ENCODE measurements at places on chromosomes 6 and 20.

- no peak for DNase-seq
These were observed 1.7 kb upstream of the TOMM34 start for GRCh38 chr20:44961870-44962267.

- DNase-seq, result no peak
These were observed 386.6 kb upstream of the SLC35B3 start for GRCh38 chr6:8821981-8822381.

DNA sequence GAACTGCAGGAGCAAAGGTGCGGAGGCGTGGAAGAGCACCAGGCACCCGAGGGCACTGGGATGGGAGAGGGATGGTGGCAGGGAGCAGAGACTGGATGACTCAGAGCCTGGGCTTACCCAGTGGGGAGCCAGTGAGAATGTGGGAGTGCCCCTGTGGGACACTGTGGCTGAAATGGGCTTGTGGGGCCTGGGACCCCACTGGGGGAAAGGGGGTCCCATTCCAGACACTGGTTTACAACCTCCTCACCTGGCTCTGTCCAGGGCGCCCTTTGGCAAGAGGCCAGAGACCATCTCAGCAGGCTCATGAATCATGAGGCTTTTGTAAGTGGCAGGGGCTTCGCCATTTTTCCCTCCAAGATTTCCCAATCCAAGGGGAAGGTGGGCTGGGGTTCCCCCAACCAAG, 124.0 kb upstream of the MAFB start:
- DNase-seq, result no peak

- no peak for DNase-seq
These were observed 291.8 kb downstream of the FOXC1 start for GRCh38 chr6:1901556-1901955.

GRCh38 chr20:36094497-36094896, 60.0 kb upstream of the EPB41L1 start:
- DNase-seq, result no peak

DNA sequence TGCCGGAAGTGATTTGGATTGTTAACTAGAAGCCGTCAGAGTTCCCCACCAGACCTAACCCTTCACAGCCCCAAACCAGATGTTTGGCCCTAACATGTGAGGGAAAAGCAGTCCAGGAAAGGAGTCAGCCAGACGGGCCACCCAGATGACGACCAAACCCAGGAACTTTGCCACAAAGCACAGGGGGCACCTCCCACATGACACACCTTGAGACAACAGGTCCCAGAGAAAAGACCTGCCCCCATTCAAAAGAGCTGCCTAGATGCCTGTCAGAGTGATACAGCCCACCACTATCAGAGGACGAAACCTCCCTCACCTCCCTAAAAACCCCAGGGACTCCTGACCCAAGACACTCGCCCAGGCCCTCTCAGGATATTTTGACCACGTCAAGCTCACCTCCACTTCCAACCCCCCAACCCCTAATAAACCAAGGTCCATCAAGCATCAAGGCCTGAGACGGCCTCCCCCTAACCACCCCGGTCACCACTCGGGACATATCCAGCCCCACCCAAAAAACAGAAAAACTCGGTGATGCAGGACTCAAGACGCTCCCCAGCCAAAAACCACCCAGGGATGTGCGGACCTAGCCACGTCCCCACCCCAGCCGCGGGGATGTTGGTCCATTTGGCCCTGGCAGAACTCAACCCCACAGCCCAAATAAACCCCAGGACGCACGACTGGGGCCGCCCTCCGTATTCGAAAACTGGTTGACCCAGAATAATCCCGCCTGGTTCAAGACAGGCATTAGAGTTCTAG, 662 bp downstream of the ZNF343 start:
- DNase-seq, result no peak

DNA sequence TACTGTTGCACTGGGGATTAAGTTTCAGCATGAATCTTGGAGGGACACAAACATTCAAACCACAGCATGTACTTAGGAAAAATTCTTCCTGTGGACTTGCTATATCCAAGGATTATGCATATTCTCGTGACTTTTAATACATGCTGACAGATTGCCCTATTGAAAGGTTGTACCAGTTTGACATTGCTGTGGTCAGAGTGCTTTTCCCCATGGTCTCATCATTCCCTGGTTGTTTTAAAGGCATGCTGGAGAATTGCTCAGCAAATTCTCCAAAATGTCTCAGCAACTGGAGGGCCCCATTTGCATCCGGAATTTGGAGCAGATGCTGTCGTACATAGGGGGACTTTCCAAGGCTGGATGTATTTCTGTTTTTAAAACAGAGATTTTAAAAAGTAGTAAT, 7.4 kb downstream of the HECA start:
- DNase-seq, result no peak

- DNase-seq, result no peak
These were observed 64.0 kb downstream of the BMP2 start for GRCh38 chr20:6831461-6831860.

DNA sequence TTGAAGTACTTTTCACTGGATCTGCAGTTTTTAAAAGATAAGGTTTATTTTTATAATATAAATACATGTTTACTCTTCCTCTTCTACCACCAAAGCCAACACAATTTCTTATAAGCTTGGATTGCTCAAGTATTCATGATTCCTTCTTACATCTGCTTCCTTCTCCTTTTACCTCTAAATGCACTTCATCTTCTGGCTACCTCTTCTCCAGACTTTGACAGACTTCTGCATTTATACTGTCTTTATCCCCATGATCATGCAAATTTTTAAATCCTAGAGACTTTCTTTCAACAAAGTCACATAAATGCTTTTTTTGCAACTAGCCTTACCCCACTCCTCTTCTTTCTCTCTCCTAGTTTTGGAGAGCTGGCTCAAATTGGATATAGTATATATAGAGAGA, 142.9 kb downstream of the TFAP2B start:
- DNase-seq, result no peak

GRCh38 chr6:35327349-35328027, 14.9 kb upstream of the PPARD start:
- DNase-seq, result peak; percentile 39

- no peak for DNase-seq
These were observed 14.1 kb downstream of the DAAM2 start for GRCh38 chr6:39806278-39806677.

DNA sequence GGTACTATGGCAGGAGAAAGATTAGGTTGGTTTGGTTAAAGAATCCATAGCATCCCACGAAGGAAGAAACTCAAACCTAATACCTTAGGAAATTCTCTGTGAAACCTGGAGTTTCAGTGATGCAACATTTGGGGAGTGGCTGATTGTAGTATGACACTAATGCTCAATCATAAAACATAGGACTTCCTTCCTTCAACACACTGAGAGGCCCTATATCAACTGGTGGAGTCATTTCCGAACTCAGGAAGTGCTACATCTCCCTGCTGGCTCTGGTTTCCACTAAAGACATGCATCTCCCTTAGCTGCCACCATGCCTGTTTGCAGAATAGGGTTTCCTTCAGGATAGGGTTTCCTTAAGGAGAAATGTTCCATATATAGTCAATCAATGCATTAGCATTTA, 5.2 kb upstream of the MANEA start:
- no peak for DNase-seq

GRCh38 chr6:31157513-31158139, at the start of gene CCHCR1:
TSS of gene CCHCR1 (minus strand) at chr6:31157802. CDS start at chr6:31157600, 202 bp downstream.
- DNase-seq, result no peak

DNA sequence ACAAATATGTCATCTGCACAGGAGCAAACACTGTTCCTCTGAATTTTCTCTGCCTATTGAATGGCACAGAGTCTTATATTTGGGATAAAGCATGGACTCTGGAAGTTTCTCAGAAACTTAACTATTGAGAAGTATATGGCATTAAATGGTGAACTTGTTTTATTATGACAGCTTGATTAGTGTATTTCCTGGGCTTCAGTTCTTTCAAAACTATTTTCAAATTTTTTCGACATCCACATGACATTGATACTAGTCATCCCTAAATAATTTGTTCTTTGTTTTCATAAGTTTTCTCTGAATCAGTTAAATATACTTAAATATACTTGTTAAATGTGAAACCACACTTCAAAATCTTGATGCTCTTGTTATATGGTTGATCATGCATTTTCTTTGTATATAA, 144.0 kb upstream of the TSHZ2 start:
- no peak for DNase-seq

DNA sequence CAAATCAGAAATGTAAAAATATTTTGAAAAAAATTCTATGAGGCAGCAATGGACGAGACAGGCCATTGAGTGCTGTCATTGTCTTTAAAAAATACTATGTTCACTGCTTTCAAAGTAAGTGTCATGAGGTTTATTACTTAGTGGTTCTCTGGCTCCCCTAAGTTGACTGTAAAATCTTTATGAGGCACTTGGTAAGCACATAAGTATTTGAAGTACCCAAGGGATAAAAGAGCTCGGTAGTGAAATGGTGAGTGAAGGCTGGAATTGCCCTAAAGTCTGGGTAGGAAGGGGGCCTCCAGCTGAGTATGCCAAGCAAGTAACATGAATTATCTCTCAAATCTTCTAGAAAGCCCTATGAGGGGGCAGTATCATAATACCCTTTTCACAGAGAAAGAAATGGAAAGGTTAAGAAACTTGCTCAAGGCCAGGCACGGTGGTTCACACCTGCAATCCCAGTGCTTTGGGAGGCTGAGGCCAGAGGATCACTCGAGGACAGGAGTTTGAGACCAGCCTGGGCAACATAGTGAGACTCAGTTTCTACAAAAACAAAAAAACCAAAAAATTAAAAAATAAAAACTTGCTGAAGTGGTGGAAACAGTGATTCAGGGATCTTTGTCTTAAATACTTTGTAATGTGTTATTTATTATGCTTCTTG, 5.5 kb upstream of the CTCFL start:
- DNase-seq, result no peak

- no peak for DNase-seq
These were observed 66.7 kb upstream of the ZNF217 start for GRCh38 chr20:53660078-53660909.

DNA sequence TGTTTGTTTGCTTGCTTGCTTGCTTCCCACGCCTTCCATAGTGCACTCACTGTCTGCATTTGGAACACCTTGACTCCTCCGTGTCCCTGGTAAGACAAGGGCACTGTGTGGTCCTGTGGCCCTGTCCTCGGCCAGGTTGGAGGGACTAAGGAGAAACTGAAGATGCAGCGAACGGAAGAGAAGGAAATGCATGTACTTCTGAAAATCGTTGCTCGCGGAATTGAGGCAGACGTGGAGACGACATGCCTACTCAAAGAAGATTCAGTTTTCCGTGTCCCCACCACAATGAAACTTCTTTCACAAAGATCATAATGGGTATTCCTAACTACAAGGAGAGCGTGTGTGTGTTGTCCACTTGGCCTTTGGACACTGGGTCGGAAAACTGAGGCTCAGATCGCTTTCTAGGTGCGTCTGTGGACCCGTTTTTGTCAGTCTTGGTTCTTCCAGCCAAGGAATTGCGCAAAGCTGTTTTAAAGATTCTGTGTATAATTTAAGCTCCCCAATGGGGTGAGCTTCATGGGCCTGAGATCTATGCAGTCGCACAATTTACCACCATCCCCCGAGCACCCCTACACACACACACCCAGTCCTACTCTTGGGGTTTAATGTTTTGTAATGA, 120.4 kb upstream of the ZNF184 start:
- no peak for DNase-seq

GRCh38 chr6:107444277-107444676, 15.1 kb downstream of the PDSS2 start:
- DNase-seq, result no peak

DNA sequence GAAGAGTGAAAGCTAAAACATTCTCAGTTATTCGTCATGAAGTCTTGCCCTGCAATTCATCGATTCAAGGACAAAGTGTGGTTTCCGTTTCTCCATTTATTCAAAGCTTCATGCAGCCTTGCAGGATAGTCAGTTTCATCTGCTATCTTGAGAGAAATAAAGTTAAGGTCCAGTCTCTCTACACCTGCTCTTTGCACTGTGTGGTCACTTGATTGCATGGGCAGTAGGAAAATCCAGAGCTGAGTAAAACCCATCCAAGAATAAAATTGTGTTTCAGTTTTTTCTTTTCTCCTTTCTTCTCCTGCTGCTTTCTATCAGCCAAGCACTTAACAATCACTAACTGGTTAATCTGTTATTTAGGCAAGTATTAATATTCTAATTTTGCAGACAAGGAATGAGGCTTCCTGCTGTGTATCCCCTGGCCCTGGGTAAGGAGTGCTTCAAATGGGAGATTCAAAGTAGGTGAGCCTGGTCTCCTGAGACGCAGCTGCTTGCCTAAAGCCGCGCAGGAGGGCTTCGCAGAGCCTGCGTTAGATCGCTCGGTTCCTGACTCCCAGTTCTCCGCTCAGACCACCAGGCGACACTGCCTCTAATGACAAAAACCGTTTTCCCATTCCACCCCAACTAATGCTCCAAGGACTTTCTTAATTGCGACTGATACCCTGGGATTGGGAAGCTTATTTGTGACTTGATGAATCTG, 808.3 kb downstream of the TFAP2A start:
- DNase-seq, result no peak

- DNase-seq, result no peak
These were observed at the start of gene PXDC1 for GRCh38 chr6:3751077-3751729. TSS of gene PXDC1 (minus strand) at chr6:3751713. CDS start at chr6:3751531, 182 bp downstream.

DNA sequence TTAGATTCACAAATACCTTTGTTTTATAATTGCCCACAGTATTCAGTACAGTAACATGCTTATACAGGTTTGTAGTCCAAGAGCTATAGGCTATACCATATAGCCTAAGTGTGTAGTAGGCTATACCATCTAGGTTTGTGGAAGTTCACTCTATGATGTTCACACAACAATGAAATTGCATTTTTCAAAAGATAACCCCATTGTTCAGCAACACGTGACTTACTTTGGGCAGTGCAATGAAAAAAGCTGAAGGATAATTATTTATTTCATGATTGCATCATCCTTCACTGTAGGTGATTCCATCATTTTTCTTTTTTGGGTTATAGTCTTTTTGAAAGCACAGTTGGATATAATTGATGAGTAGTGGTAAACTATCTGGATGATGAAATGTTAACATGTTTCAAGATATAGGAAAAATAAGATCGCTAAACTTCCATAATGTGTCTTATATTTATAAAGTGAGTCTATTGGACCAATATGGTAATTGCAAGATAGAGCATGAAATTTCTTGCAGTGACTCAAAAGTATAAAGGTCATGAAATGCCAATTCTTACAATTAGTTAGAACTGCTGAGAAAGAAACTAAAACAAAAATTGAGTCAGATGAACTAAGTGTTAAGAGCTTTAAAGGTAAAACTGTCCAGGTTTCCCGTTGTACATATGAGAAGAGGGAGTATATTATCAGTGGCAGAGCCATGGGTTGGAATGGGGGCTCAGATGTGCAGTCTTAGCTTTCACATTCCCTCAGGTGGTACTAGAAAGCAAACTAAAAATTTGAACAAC, 164.4 kb downstream of the ZFAND3 start:
- no peak for DNase-seq

- no peak for DNase-seq
These were observed 144.3 kb upstream of the MLN start for GRCh38 chr6:33947916-33948594.

DNA sequence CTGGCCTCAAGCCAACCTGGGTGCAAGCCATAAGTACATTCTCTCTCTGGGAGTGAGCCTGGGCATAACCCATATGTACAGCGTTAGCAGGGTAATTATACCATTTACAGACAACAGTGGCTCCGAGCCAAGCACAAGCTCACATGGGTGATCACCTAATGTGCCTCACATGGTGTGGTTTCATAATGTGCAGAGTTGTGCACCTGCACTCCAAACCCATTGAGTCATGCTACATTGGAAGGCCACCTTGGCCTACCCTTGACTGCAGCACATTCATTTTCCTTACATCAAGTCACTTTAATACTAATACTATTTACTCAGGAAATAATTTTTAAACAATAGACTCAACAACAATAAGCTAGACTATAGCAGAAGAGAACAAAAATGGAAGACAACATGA, 194.5 kb upstream of the PLN start:
- no peak for DNase-seq
